ENCODE measurements at places on chromosomes 5 and 9.

GRCh38 chr5:16757989-16758501 is 141.2 kb upstream of the RETREG1 start:
- no peak for DNase-seq

GRCh38 chr5:103624675-103625074 is 62.1 kb upstream of the NUDT12 start:
- DNase-seq, result no peak

GRCh38 chr5:114346181-114346580 is 15.7 kb upstream of the KCNN2 start:
- DNase-seq, result no peak

DNA sequence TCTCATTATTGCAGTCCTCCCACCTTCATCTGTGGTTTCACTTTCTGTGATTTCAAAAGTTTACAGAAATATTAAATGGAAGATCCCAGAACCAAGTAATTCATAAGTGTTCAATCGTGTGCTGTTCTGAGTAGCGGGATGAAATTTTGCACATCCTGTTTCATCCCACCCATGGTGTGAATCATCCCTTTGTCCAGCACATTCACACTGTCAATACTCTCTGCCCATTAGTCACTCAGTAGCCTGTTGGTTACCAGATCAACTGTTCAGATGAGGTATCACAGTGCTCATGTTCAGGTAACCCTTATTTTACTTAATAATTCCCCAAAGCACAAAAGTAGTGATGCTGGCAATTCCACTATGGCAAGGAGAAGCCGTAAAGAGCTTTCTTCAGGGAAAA is 26.8 kb downstream of the FAM81B start:
- no peak for DNase-seq

GRCh38 chr5:150690760-150691159 is 10.1 kb downstream of the RBM22 start:
- no peak for DNase-seq

- no peak for DNase-seq
Measured at GRCh38 chr9:136762221-136762691, 2.1 kb downstream of the LCN15 start.
